Naive B cell (primary cell): ENCODE measurements at places on chromosomes 5 and 9. TPM values are rescaled to one million over a fixed set of nuclear protein-coding genes. Genes with fewer than 3 reads are reported as not detected.

The LVRN gene
- not detected for polyA plus RNA-seq

The TRPM3 gene
- polyA plus RNA-seq, result not detected

The FKBP15 gene
- 11.8 TPM for polyA plus RNA-seq

The CTSV gene
- 0.19 TPM for polyA plus RNA-seq

The PDCD1LG2 gene
- 0.49 TPM for polyA plus RNA-seq

The DMRT3 gene
- polyA plus RNA-seq, result not detected

The AIF1L gene
- polyA plus RNA-seq, result not detected

The LCN9 gene
- not detected for polyA plus RNA-seq

The ALAD gene
- polyA plus RNA-seq, result 19.9 TPM

The LYSMD3 gene
- 12.6 TPM for polyA plus RNA-seq
